ENCODE measurements at places on chromosomes 3 and 15.

DNA sequence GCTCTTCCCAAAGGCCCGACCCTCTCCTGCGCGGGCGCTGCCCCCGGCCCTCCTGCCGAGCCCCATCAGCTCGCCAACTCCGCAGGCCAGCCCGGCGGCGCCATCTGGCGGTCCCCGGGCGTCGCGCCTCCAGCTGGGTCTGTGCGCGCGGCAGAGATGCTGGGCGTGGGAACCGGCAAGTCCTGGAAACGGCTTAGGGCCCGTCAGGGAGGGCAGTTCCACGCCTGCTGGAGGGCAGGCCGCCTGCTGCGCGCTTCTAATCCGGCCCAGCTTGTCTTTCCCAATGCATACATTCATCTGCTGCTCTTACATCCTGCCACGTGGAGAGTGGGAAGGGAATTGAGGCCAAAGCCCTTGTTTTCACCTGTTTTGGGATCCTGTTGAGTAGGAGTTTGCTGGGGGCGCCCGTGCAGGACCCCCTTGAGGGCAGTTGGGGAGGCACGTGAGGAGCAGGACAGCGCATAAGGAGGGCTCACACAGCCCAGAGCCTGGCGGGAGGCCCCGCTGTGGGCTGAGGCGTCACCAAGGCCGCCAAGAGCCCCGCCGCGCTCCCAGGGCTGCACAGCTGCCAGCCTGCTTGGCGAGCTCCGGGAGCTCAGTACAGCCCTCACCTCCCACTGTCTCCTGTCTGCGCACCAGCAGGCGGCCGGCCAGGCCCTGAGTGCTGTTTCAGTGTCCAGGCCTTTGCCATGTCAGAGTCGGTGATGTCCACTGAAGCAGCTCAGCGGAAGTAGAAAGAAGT is 165.6 kb downstream of the NSMCE3 start:
- DNase-seq: peak; percentile 20

DNA sequence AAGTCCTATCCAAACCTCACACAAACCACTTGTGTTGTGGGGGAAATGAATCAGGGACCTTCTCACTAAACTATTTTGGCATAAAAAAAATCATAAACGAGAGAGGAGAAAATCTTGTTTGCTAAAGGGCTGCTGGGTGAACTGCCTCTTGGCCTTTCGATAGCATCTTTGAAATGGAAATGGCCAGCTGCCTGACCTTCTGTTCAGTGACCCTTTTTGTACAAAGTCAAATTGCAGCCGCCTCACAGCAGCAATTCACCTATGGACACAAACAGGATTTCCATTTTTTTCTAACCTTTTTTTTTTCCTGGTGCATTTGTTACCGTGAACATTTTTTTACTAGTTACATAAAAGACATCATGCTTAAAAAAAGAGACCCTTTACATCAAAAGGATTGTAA is 89.0 kb upstream of the ONECUT1 start:
- DNase-seq: no peak

DNA sequence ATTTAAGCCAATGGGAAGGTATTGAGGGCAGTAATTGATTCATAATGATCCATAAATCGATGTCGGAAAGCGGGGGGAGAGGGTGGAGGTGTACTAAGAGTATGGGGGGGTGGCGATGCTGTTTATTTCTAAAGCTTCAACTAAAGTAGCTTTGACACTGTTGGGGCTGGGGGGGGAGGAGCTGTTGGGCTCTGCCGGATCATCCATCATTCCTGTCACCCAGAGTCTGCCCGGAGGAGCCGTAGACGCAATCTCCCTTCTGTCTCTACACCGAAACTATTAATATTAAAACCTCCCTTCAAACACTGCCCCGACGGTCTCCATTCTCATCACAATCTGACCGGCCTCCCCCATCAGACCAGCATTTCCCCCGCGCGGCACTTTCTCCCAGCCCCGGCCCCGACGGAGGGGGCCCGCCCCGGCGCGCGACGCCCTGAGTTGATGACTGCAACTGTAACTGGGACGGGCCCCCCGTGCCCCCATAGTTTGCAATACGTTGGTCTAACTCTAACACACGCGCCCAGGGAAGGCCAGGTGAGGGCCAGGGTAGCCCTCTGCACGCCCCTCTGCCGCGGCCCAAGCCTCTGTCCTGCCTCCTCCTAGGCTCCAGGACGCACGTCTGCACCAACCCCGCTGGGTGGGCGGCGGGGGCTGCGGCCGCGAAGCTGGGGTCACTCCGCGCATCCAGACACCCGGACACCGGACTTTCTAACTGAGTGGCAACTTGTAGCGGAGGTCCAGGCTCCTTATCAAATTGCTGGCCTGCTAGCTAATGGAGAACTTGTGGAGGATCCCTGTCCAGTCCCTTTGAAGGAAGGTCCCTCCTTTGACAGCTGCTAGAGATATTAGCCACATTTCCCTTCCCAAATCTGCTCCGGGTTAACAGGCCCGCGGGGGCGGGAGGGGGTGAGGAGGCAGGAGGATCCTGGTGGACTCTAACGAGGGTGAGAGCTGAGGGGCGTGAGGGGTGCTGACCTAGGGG is 212.0 kb downstream of the MEIS2 start:
- DNase-seq: no peak

DNA sequence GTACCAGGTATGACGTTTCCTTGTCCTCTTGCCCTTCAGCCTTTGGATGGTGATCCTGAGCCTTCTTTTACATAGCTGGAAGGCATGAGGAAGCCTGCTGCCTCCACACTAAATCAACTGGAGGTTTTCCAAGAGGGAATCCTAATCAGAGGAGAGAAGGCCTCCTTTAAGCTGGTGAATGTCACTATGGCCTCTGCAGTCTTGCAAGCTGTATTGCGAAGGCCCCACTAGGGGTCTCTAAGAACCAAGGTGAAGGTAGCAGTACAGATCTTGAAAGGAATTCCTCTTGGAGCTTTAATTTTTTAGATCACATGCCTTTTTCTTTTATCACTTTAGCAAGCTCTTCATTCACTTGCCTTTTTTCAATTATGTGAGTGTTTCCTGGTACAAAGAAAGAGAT is 119.2 kb downstream of the GHSR start:
- no peak for DNase-seq

DNA sequence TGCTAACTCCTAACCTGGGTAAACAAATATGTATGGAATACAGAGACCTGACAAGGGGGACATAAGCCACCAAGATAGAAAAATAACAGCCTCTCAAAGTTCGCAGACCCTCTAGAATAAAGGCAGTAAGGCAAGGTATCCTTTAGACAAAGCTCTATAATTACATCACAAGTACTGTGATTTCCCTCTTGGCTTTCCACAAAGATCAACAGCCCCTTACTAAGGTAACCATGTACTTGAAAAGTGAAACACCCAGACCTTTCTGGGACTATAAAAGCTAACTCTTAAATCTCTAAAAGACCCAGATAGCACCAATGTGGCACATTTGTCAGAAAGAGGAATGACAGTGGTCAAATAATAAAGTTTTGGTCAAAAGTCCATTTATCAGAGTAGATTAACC is 51.9 kb downstream of the TBL1XR1 start:
- no peak for DNase-seq

- no peak for DNase-seq
These were observed 139.5 kb downstream of the MEIS2 start for GRCh38 chr15:36960947-36961227.

DNA sequence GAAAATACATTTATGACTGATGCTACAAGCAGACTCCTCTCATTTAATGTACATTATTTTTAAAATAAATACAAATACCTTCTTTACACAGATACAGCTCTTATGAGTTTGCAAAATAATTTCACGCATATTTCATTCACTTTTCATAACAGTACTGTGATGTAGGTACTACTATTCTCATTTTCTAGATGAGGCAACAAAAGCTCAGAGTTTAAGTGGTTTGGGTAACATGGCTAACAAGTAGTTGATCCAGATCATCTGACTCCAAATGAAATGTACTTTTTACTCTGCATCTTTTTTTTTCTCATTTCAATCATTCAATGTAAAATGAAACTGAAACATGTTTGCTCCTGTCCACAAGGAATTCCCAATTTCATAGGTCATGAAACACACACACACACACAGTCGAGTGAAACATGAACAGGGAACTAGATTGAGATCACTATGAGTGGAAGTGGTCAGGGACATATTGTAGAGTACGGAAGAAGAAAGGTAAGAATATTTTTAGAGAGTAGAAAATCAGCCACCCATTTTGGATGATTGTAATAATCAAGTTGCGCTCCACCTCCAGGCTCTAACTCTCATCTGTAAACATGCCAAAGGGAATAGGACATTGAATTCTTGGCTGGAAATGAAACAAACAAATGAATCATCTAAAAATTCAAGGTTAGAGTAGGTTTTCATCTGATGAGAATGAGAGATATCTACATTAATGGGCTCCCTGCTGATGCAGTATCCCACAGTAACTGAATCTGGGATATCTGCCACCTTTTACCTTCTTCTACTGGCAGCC is 92.4 kb downstream of the CLDN1 start:
- DNase-seq: no peak

DNA sequence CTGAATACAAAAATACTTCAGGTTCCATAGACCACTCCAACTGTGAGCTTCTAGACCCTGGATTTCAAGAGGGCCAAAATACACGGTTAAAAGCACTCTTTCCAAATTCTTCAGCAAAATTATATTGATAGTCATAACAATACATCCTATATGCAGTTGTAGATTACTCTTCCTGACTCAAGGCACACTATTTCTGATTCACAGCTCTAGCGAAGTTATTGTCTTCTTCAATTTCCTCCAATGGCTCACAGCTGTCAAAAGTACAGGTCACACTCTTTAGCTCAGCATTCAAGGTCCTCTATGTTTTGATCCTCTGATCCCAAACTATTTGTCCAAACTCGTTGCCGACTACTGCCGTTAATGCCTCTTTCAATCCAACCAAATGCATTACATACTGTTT is 13.5 kb upstream of the CCDC80 start:
- no peak for DNase-seq

DNA sequence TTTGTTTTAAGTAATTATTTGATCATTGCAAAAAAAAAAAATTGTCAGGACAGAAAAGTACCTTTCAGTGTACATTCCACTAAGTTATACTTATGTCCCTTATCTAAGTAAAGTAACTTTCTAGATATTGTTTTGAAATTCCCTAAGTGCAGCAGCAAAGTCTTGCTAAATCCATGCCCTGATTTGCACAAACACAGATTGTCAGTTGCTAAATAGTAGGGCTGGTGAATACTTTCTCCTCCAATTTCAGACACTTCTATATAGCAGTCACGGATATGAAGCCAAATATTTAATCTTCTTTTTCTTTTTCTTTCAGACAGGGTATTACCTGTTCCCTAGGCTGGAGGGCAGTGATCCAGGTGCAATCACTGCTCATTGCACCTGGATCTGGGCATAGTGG is 12.9 kb downstream of the LRRC2 start:
- no peak for DNase-seq

DNA sequence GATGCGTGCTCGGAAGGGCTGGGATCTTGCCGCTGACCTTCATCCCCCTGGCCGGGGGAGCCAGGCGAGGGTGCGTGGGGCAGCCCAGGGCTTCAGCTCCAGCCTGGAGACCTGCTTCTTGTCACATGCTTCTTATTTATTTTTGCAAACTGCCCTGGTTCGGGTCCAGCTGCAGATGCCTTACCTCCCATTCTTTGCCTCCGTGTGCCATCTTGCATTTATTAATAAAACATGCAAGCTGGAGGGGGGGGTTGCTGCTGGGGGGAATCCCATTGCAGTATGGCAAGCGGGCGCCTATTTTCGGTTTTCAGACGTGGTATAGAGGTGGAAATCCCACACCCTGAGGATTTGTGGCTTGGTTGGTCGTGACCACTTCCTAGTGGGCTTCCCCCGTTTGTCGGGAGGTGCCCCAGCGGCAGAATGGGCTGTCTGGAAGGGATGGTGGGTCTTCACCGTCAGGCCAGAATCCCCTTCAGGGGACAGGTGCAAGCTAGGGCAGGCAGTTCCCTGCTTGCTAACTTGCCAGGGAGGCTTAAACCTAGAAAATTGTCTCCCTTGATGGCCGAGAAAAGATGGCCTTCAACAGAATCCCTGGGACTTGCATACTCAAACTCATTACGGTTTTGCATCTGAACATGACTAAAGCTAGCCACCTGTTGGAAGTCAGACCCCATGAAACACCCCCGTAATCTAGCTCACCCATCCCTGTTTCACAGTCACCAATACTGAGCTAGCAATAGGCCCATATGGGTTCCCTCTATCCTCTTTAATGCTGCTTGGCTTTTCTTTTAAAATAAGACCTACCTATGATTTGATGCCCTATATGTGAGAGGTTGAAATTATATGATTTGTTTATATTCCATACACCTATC is 569 bp downstream of the TMEM266 start:
- DNase-seq: no peak

DNA sequence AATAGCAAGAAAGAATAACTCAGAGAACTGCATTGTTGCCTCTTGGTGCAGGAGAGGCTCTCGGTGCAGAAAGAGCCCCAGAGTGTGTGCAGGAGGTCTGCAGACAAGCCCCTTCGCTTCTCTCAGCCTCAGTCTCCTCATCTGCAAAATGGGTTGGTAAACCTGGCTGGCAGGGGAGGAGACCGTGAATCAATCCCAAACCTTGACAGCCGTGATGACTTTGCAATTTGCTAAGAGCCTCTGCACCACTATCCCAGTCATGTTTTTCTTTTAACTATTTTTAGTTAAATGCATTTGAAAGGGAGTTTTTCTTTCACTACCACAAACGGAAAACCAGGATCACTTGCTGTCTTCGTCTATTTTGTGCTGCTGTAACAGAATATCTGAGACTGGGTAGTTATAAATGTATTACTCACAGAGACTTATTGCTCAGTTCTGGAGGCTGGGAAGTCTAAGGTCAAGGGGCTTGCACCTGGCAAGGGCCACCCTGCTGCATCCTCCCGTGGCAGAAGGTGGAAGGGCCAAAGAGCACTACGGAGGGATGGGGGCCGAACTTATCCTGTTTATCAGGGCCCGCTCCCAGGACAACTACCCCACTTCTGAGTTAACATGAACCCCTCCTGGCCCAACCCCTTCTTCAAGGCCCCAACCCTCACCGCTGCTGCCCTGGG is 14.2 kb upstream of the IQSEC1 start:
- DNase-seq: no peak

Measured in GM18507 (cell line).